Stimulated activated CD8-positive, alpha-beta memory T cell treated with anti-CD3 and anti-CD28 coated beads, Interleukin-2, amount 100 ng/mL, for 1 hour (primary cell): ENCODE measurements at places on chromosomes 3 and 15.

DNA sequence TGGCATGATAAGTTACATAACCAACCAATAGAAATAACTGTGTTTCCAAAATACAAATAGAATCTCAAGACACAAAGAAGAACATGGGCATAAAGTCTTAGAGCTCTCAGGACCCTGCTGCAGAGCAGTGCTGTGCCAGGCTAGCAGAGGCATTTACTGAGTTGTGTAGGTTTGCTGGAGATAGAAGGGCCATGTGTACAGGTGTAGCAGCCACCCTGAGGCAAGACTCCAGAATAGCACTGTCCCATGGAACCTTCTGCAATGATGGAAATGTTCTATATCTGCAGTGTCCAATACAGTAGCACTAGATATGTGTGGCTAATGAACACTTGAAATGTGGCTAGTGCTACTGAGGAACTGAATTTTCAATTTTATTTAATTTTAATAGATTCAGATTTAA lies 267.0 kb upstream of the UMPS start:
- no peak for DNase-seq

- DNase-seq: no peak
These were observed 200.3 kb upstream of the UMPS start for GRCh38 chr3:124529826-124530571.

DNA sequence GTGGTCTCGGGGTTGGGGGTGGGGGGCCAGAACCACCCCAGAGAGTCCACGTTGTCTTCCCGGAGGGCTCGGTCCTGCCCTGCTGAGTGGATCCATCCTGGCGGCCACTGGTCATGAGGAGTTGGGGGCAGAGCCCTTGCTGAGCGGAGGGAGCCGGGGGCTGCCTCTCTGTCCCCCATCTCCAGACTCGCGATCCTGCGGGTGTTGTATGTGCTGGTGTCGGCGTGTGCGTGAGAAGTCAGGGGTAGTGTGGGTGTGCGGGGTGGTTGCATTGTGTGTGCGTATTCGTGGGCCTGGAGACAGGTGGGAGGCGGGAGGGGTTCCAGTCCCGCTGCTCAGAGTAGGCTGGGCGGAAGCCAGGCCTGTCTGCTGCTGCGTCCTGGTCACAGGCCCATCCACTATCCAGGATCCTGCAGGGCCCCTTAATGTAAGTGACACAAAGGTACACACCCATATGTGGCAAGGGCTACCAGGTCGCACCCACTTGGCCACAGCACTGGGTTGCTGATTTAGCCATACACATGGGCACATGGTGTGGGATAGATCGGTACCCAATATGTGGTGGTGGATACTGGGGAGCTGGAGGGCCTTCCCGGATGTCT lies 30.7 kb downstream of the NBEAL2 start:
- no peak for DNase-seq

GRCh38 chr3:150746791-150747590 lies 16.0 kb downstream of the SIAH2 start:
- no peak for DNase-seq

GRCh38 chr15:89101302-89102193 lies 13.3 kb downstream of the ABHD2 start:
- no peak for DNase-seq

DNA sequence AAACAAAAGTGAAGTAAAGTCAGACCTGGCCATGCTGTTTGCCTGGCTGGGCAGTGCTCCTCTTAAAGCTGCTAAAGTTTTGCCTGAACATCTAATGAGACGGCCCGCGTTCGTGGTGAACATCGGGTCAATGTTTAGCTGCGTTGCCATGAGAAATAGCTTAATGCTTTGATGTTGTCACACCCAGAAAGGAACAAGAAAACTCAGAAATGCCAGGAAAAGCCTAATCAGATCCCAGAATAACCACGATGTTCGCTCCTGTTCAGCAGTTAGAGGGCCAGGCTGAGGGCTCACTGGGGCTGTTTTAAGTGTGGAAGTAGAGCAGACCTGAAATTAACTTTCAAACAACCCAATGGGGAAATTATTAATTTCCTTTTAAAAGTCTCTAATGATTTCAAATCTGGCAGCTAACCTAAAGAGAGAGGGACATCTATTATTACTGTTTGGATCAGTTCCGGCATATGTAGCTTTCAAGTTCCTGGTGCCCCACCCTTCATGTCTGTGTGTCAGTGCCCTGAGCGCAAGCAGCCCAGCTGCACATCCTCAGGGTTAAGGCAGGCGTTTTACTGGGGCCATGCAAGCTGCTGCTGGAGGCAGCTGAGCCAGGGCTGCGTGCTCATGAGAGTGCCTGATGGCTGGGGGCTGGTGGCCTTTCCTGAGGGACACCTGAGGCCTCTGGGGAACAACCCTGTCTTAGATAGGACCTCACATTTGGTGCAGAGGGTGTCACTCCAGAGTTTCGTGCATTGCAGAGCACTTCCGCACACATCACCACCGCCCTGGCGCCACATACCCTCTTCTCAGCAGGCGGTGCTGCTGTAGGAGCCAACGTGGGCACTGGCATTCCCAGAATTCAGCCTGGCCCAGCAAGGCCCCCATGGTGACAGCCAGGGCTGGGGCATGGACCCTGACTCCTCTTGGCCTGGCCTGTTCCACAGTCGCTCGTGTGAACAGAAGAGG lies 76.6 kb downstream of the LRRK1 start:
- DNase-seq: no peak

- no peak for DNase-seq
These were observed 20.1 kb downstream of the DIPK2A start for GRCh38 chr3:143991713-143992112.

DNA sequence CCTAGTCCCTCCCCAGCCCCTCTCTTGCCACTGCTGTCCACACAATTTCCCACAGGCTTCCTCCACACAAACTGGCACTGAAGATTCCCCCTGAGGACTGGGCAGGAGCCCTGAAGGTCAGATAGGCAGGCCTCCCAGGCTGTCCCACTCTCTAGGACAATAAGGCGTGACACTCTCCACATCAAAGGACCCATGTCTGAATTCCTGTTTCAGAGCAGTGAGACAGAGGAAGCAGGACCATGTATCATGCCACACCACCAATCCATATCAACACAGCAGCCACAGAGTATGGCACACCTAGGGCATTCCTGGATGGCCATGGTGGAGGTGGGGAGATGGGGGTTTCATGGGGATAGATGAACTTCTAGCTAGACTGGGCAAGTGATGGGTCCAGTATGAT lies 13.8 kb upstream of the CCR1 start:
- DNase-seq: no peak

- DNase-seq: no peak
These were observed 260.1 kb upstream of the DPPA4 start for GRCh38 chr3:109597444-109597843.

DNA sequence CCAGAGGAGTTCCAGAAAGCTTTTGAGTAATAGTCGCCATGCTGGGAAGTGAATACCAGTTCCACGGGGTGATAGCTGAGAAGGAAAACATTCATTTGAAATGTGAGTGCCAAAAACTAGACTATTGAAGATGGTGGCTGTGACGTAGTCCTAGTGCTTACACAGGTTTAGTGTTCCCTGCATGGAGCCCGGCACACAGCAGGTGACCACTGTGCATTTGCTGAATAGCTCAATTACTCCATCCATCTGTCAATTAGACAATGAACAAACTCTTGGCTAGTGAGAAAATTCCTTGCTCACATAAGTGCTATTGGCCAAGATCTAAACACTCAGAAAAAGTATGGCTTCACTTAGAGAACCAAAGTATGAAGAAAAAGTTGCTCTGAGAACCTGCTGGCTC lies 448.1 kb upstream of the WNT5A start:
- no peak for DNase-seq

DNA sequence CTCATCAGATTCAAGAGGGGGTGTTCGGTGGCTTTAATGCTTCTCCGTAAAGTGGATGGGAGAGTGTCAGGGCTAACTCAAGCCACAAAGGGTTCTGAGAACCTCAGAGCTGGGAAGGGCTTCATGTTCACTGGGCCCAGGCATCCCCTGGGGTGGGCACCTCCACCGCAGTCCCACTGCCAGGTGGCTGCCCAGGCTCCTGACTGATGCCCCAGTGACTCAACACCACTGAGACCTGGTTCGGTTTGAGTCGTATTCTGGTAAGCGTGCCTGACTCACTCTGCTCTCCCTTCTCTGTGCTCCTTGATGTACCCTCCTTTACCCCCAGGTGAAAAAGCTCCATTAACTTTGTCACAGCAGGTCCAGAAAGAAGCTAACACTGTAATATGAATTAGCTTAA lies 304.6 kb downstream of the RPLP1 start:
- no peak for DNase-seq

DNA sequence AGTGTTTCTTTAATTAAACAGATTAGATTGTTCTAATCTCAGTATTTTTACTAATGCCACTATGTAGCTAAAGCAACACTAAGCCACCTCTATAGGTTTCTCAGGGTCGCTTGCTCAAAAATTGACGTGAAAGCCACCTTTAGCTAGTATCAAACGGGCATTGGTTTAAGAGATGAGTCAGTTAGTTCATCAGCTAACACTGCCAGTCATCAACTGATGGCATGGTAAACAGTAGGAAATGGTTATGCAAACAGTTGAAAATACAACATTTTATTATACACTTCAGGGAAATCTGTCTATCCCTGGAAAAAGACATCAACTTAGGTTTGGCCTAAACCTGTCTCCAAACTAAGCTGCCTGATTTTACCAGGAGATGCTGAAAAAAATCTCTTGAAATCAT lies 582.3 kb upstream of the NAALADL2 start:
- DNase-seq: no peak

GRCh38 chr3:69484507-69485393 lies 98.9 kb upstream of the FRMD4B start:
- DNase-seq: no peak

DNA sequence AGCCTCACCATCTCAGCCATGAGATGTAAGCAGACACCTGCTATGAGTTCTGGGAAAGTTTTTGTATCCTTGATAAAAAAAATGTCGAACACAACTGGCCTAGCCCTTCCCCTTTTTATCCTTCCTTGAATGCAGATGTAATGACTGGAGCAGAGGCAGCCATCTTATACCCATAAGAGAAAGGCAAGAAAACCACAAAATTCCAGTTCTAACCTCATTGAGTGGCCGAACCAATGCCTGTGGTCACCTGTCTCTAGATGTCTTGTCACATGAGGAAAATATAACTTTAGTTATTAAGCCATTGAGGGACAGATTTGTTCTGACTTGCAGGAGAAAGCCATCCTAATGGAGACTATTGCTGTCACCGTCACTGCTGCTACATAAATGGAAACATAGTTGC lies 80.4 kb upstream of the SLC6A6 start:
- DNase-seq: no peak

DNA sequence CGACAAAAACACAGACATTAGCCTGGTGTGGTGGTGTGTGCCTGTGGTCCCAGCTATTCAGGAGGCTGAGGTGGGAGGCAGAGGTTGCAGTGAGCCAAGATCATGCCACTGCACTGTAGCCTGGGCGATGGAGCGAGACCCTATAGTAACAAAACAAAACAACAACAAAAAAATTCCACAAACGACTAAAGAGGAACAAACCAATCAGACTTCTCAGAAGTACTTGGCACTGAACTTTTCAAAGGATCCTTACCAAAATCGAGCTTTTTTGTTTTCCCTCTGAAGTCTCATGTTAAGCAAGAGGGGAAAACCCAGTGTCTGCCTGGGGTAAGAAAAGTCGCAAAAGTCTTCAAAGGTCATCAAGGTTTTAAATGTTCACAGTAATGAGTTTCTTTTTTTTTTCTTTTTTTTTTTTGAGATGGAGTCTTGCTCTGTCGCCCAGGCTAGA lies 30.1 kb upstream of the TFRC start:
- no peak for DNase-seq

DNA sequence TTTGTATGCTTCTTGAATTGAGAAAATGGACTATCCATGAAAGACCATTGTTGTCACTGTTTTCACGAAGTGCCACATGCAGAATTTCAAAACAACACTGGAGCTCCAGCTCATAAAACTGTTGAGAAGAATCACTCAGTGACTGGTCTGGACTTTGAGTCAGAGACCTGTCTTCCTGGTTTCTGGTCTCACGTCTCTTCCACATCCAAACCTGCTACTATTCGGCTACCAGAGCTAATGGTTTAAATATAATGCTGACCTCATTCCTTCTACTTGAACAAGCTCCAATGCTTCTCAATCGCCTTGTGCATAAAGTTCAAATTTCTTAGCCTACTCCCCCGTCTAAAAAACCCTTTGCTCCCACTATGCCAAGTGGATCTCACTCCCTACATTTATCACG lies 227.9 kb upstream of the NR2F2 start:
- no peak for DNase-seq

- no peak for DNase-seq
These were observed 4.1 kb downstream of the ZNF609 start for GRCh38 chr15:64464276-64465005.

- no peak for DNase-seq
These were observed 35.1 kb downstream of the IGSF10 start for GRCh38 chr3:151425627-151426340.

GRCh38 chr3:6605227-6605626 lies 255.7 kb upstream of the GRM7 start:
- no peak for DNase-seq

- no peak for DNase-seq
These were observed 594.8 kb downstream of the NTRK3 start for GRCh38 chr15:87661454-87662355.

- DNase-seq: no peak
These were observed 700 bp upstream of the EDEM1 start for GRCh38 chr3:5186858-5187155.

GRCh38 chr3:53042651-53043050 lies 3.2 kb downstream of the SFMBT1 start:
- DNase-seq: no peak

- DNase-seq: no peak
These were observed 99.3 kb downstream of the OXNAD1 start for GRCh38 chr3:16364323-16364722.

DNA sequence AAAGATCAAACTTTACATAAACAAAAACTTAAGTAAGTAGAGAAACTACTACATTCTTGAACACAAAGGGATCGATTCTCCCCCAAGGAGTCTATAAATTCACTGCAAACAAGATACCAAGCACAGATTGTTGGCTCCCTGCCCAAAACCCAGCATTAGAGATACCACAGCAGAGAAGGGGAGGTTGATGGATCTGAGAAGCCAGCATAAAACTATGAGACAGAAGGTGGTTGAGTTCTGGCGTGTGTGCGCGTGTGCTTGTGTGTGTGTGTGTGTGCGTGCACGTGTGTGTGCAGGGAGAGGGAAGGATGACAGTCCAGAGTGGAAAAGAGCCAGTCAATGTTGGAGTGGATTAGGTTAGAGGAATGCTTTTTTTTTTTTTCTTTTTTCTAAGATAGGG lies 143.2 kb upstream of the PRR20G start:
- no peak for DNase-seq

GRCh38 chr3:186244016-186244415 lies 118.0 kb downstream of the DGKG start:
- DNase-seq: no peak

GRCh38 chr3:30428251-30428650 lies 178.2 kb upstream of the TGFBR2 start:
- no peak for DNase-seq

GRCh38 chr3:197908957-197909701 lies 40.9 kb upstream of the RPL35A start:
- DNase-seq: no peak

- DNase-seq: no peak
These were observed 1.6 kb downstream of the CYP11A1 start for GRCh38 chr15:74365598-74366445.

GRCh38 chr3:42402394-42403096 lies 7.9 kb downstream of the LYZL4 start:
- DNase-seq: no peak
